ENCODE measurements at places on chromosomes 5 and 9.

GRCh38 chr9:98142925-98143481, 24.0 kb upstream of the TRIM14 start:
- no peak for DNase-seq

- DNase-seq: peak; percentile 23
These were observed 14.9 kb upstream of the FGFR4 start for GRCh38 chr5:177071666-177072385.

DNA sequence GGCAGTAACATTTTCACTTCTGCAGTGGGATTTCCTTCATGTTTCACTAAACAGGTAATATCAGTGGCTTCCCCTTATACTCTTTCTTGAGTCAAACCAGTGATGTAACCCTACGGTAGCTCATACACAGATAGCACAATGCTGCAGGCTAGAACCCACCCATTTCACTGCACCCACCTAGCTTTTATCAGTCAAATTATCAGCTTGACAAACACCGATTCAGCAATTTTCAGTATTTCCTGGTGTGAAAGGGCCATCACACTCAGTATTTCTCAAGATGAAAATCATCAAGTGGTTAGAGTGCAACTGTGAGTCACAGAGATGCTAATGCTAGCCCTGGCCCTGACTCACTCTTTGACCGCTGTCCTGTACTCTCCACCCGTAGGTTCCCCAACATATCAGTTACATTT, 242.3 kb upstream of the PTGER4 start:
- DNase-seq: no peak

- DNase-seq: peak; percentile 22
These were observed 127.4 kb downstream of the BARX1 start for GRCh38 chr9:93827545-93828330.

DNA sequence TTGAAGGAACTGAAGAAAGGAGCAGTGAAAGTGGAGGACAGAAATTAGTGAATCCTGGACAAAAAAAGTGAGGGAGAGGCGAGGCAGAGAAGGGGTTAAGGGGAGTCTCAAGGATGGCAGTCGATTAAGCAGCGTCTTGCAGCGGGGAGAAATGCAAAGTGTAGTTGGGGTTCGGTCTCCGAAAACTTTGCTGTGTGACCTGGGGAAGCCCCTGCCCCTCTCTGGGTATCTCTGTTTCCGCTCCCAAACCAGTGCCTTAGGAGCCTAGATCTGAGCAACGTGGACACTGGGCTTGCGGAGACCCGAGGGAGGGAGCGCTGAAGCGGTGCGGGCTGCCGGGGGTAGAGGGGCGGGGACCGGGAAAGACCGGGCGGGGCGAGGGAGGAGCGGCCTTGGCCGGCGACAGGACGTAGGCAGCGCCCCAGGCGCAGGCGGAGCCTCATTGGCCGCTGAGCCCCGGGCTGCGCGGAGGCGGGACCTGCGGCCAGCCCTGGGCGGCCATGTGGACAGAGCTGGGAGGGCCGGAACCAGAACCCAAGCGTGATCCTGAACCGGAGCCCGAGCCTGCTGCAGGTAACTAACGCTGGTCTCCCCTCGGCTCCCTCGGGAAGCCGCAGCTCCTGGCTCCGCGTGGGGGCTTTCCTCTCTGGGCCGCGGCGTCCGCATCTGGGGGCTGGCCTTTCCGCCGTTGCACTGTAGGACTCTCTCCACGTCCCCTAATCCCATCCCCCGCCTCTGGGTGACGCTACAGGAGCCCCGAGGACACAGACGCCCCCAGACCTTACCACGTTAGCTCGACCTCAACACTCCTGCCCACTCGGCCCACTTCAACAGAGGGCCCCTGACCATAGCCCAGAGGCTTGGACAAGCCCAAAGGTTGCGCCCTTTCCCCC, at the start of gene ALDH1B1:
Gene ALDH1B1, plus strand, starts transcription at position 468 of the 893 bp plus-strand sequence. CDS start 3,047 bp downstream, outside the sequence.
- DNase-seq: peak; percentile 31

- DNase-seq: no peak
These were observed 89.8 kb downstream of the LHX2 start for GRCh38 chr9:124101215-124101968.

DNA sequence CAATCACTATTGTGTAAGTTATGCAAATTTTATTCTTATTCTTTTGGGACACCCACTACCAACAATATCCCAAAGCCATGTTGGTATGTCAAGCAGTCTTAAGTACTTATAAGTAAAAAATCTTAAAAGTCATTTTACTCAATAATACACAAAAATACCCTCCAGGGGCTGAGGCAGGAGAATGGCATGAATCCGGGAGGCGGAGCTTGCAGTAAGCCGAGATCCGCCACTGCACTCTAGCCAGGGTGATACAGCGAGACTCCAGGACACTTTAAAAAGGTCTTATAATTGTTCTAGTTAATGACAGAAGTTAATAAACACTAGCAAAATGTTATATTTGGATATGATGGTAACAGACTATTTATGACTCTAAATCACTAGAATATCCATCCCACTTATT, 16.8 kb downstream of the CLINT1 start:
- DNase-seq: no peak

DNA sequence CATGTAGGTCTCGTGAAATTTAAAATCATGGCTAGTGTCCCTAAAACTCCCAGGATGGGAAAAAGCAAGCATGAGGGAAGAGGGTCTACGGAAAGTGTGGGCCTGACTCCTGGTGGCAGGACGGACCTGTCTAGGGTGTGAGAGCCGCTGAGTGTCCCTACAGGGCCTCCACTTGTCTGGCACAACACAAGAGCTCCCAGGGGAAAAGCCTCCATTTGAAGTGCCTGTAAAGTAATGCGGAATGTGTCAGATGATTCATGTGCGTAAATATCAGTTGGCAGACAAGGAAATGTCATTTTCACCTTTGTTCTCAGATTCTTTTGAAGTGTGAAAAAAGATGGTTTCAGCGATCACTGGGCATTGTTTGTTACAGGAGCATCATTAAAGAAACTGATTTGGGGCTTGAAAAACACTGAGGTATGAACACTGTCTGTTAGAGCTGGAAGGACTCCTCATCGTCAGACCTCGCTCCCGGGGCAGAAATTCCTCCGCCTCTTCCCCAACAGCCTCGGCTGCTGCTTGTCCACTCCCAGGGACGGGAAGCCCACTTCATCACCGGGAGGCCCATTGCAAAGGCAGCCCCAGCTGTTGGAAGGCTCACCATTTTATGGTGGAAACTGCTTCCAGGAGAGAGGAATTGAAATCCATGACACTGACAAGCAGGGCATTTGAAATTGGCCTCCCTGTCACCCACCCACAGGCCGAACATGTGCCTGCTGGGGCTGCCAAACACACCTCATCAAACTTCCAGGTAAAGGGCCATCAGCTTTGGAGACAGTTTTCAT, 240.8 kb downstream of the FSTL4 start:
- DNase-seq: no peak

GRCh38 chr5:176535101-176535663, 2.0 kb downstream of the RNF44 start:
- no peak for DNase-seq

GRCh38 chr5:180126716-180127681, 55.4 kb upstream of the RNF130 start:
- DNase-seq: no peak

- no peak for DNase-seq
These were observed 40.4 kb upstream of the KCNIP1 start for GRCh38 chr5:170463426-170463825.

DNA sequence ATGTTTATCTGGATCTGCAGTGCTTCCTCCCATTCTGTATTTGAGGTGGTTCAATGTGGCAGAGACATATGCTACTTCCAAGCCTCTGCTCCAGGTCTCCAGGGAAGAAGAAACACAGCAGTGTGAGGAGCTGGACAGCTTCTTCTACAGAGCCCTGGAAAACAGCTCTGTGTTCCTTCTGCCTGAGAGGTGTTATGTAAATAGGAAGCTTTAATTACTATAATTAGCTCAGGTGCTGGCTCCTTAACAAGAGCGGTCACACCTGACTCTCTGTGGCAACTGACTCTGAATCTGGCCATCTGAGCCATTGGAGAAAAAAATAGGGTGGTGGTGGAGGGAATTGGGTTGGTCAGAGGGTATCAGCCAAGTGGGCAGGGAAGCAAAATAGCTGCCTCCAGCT, 332.4 kb upstream of the BRINP1 start:
- no peak for DNase-seq

DNA sequence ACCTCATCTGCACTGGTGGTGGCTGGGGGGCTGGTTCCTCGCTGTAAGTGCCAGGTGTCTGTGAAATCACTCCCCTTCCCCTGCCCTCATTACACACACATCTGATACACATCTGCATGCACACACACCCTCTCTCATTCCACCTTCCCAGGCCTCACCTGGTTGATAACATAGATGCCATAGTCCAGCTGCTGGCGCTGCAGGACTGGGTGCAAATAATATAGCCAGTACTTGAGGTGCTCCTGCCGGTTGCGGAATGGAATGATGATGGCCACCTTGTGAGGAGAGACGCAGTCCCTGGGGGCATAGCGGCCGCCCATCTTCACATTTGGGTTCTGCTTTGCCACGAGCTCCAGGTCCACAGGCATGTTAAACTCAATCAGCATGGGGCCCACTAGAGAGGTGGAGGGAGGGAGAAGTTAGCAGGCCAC, 32.1 kb downstream of the B4GALT1 start:
- no peak for DNase-seq

GRCh38 chr9:103627731-103628130, 466.4 kb upstream of the SMC2 start:
- DNase-seq: no peak
